Stimulated activated CD4-positive, alpha-beta T cell treated with anti-CD3 and anti-CD28 coated beads, TNF-alpha, amount 100 ng/mL, for 1 hour (primary cell): ENCODE measurements at places on chromosomes 6 and 20.

DNA sequence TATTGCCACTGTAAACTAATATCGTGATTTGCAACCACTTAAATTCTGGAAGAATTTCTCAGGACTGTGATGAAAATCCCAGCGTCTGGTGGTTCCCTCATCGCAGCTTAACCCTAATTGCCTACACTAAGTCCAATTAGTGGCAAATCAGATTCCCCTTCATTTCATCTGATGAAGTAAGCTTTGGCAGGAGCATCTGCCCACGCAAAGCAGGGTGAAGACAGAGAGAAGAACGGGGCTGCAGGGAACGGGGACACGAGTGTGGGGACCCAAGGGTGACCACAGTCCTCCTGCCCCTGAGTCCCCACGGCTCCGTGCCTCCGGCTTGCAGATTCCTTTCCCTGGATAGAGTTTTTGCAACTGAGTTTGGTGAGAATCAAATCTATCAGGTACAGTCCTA lies 159.5 kb downstream of the LY86 start:
- no peak for DNase-seq

GRCh38 chr20:24060851-24061590 lies 72.4 kb upstream of the GGTLC1 start:
- no peak for DNase-seq

DNA sequence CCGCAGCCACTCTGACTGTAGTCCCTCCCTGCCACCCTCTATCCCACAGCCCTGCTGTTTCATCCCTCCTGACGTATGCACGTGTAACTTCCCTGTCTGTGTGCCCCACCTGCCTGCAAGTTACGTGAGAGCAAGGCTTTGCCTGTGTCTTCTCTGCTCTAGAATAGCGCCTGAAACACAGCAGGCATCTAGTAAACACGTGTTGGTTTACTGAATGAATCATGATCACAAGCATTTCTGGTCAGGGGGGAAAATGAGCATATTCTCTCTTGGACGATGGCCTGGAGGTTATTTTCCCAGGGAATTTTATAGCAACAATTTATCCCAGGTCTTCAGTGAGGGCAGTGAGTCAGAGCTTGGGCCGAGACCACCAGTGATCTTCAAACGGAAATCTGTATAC lies 38.3 kb downstream of the PSMG4 start:
- DNase-seq = no peak

DNA sequence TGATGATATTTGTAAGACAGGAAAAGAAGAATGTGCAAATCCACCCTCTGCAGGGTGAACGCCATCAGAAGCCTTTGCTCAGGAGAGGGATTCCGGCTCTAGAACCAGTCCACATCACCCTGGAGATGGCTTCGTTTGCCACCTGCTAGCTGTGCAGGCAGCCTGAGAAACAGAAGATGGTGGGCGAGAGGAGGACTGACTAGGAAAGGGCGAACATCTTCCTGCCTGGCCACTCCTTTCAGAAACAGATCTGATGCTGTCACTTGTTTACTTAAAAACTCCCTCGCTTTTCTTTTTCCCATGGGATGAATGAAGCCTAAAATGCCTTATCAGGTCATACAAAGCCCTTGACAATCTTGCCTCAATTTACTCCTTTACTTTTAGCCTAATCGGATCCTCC lies 1.2 kb downstream of the PTPRA start:
- DNase-seq = no peak

DNA sequence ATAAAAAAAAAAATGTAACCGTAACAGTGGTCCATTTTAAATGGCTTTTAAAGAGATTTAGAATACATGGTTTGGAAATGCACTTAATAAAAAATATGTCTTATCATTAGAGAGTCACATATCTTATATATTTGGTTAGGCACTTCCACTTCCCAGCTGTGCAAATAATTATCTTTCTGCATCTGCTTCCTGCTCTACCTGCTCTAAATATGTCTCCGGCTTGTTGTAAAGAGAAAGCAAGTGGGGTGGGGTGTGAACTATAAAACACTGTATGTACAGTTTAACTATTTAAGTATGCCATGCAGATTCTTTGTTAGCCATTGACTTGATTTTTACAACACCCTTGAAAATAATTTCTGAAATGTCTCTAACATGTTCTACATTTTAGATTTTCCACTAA lies 106.3 kb downstream of the NKAIN2 start:
- DNase-seq = no peak

GRCh38 chr6:75085931-75086635 lies 119.8 kb downstream of the COL12A1 start:
- no peak for DNase-seq

GRCh38 chr6:835476-836160 lies 142.7 kb upstream of the EXOC2 start:
- DNase-seq = no peak

- no peak for DNase-seq
These were observed 566.2 kb upstream of the NOX3 start for GRCh38 chr6:156021746-156022396.

DNA sequence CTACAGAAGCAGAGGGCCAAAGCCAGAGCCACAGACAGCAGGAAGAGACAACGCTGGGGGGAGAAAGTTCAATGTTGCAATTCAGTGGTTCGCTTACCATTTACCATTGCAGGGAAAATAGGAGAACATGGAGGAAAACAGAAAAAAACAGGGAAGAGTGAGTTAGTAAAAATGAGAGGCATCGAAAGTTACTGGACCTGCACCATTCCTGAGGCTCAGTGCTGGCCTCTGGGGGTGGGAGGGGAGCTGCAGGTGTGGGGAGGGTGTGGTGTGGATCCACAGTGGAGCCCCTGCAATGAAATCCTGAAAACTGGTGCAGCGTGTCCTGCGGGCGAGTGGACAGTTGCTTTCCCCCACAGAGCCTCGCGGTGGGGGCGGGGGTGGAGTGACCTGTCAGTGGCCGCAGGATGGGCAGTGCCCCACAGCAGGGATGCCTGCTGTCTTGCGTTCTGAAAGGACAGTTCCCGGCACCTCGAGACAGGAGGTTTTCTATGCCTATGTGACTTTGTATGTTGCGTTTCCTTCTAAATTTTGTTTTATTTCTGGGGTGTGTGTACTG lies 5.7 kb downstream of the TMEM181 start:
- DNase-seq = no peak
